ENCODE measurements at places on chromosomes 6 and 20. TPM values are rescaled to one million over a fixed set of nuclear protein-coding genes. Genes with fewer than 3 reads are reported as not detected.

- no peak for DNase-seq
These were observed 17.8 kb upstream of the SLC16A10 start for GRCh38 chr6:111069382-111070104.

DNA sequence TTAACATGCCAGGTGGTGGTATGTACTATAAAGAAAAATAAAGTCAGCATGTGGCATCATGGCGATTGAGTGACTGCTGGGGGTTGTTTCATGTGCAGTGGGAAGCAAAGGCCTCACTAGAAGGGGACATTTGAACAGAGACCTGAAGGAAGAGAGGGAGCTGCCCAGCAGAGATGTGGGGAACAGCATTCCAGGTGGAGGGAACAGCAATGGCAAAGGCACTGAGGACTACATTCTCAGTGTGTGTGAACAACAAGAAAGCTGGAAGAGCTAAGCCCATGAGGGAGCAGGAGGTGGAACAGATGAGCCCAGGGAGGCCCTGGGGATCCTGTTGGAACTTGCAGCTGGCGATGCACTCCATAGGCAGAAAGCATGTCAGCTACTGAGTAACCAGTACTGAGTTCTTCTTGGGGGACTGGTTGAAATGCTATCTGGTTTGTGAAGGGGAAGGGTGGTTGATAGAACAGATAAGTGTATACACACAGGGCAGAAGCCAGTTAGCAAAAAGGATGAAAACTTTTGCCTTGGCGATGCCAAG is 29.2 kb downstream of the NOX3 start:
- DNase-seq, result no peak

The CABLES2 gene
- 15.0 TPM for total RNA-seq

GRCh38 chr6:33861722-33862121 is 57.9 kb upstream of the MLN start:
- DNase-seq, result no peak

GRCh38 chr6:37717836-37718251 is 20.2 kb upstream of the MDGA1 start:
- DNase-seq, result no peak

GRCh38 chr20:62511915-62512610 is 36.3 kb upstream of the GATA5 start:
- no peak for DNase-seq

Data from Right ventricle myocardium superior (tissue), 1 donor.